Left renal pelvis (tissue), 4 donors: ENCODE measurements at places on chromosomes 4 and X.

GRCh38 chr4:42278709-42279324, 118.5 kb upstream of the SHISA3 start:
- DNase-seq, result no peak

DNA sequence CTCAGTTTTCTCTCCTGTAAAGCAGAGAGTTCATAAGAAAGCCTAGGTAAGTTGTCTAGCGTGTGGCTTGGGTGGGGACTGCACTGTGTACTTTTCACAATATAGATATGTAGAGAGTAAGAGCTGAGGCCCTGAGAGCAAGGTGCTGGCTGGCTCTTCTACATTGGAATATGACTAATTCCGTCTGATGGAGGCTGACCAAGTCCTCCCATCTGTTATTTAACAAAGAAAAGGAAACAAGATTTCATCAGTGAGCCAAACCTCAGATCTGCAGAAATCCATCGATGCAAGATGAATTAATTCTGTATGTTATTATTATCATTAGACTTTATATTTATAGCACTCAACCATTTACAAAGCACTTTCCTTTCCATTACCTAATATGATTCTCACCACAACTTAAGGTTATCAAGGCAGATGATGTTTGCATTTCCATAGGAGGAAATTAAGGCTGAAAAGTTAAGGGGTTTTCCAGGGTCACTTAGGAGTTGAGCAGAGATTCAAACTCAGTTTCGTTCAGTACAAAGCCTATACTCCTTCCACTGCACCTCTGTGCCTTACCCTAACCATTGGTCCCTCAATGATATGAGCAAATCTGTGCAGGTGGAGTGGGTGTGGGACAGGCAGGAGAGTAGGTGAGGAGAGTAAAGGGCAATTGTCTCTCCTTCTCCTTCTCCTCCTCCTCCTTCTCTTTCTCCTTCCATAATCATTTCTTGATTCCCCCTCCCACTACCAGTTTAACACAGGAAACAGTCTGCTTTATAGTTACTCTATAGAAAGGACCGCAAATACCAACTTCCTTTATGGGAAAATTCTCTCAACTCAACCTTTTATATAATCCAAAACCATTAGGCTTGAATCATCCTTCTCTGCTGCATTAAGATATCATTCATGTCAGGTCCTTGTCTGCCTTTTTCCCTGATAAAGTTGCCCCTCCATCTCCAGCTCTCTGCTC, 27.6 kb upstream of the SRD5A3 start:
- no peak for DNase-seq

DNA sequence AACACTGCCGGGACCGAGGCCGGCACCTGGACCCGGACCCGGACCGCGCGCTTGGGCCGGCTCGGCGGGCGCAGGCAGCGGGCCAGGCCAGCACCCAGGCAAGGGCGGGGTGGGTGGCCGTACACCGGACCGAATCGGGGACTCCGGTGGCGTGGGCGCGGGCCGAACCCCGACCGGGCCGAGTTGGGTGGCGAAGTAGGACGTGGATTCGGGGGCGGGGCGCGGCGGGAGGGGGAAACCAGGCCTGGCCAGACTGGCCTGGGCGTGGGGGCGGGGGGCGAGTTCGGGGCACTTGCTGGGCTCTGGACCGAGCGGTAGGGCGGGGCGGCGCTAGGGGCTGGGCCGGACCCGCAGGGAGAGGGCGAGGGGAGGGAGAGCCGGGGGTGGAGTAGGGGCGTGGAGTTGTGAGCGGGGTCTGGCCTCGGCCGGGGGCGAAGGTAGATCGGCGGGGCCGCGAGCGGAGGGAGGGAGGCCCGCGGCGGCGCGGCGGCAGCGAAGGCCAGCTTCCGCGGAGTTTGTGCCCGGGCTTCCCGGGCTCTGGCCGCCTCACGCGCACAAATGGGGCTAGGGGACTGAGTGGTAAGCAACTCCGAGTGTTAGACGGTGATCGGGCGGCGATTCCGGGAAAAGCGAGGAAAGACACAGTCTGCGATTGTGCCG, 1.8 kb upstream of the BCORL1 start:
- no peak for DNase-seq

- no peak for DNase-seq
Observed at GRCh38 chr4:180809439-180809838, 1433.8 kb upstream of the TENM3 start.

GRCh38 chrX:13652287-13652793, 601 bp upstream of the TCEANC start:
- DNase-seq, result no peak

DNA sequence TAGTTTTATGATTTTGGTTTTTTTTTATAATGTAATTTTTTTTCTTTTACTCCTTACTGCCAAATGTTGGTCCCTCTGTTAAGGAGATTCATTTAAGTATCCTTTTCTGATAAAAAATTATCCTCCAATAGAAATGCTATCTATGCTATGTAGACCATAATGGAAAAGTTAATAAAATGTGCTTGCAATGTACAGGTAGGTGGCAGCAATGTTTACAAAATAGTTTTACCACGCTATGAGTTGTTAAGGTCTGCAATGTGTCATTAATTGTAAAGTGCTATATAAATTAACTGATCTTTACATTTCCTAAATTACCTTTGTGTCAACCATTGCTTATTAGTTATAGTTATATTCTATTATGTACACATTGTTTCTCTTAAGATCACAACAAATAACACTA, 3.8 kb upstream of the CENPC start:
- no peak for DNase-seq

- no peak for DNase-seq
Observed at GRCh38 chr4:153539422-153539821, 73.3 kb downstream of the TMEM131L start.

DNA sequence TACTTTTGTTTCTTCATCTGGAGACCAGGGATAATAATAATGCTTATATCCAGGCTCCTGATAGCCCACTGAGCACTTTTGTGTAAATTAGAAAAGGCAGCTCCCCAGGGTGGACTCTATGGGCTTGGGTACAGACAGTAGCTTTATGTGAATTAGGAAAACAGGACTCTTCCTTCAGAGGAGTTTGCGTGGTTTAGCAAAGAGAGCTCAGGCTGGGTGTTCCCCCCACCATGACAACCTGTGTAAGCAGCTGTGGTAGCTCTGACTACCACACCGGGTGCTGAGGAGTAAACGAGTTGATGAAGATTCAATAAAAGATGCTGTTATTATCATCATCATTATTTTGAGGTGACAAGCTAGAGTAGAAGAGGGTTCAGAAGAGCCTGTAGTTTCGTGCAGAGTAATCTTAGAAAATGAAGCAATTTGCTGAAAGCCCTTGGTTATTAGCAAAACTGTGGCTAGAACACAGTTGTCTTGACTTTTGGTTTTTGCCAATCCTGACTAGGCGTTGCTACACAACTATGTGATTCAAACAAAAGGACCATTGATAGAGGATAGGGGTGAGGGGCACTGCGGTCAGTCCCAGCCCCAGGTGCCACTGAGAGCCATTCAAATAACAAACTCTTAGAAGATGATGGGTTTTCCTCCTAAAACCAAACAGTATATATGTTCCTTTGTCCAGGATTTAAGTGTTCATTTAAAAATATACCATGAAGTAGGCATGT, 60.6 kb upstream of the LIMCH1 start:
- DNase-seq, result no peak
